Stimulated activated CD4-positive, alpha-beta T cell treated with anti-CD3 and anti-CD28 coated beads, Interleukin-12 subunit alpha, Interleukin-12 subunit beta, amount 100 ng/mL, for 24 hours (primary cell): ENCODE measurements at places on chromosomes 6 and 20.

GRCh38 chr6:24145690-24146131 is 19.7 kb downstream of the NRSN1 start:
- no peak for DNase-seq

DNA sequence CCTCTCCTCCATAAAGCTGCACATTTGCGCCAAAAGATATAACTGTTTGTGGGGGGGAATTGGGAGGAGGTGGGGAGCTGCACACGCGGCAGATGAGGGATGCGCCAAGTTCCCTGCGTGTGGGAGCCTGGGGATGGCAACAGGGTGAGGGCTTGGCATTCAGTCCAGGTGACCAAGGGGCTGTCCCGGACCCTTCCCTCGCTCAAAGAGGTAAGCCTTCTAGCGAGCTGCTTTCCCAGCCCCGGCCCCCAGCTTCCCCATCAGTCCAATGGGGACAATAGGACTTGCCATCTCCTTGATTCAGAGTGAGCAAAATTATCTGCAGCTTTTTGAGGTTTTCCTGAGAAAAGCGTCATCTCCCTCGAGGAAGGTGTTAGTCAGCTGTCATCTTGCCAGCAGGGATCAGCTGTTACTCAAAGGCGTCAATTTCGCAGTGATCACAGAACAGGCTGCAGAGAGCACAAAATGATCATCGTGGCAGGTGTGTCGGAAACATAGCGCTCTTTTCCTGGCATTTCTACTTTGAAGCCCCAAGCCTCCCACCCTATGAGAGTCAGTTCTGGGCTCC is 21.3 kb downstream of the ZNF831 start:
- DNase-seq = no peak

- DNase-seq = no peak
Observed at GRCh38 chr6:152356662-152357061, 280.5 kb downstream of the SYNE1 start.

GRCh38 chr6:147278891-147279290 is 74.7 kb downstream of the STXBP5 start:
- no peak for DNase-seq
